Stimulated activated memory B cell treated with anti-CD40 and anti-IgM and Interleukin-4, amounts not matched to agents 10 μg/mL and 1 μg/mL and 100 μg/mL, for 72 hours (primary cell): ENCODE measurements at places on chromosomes 3 and 15.

- no peak for ATAC-seq
Measured at GRCh38 chr3:48431224-48432029, 1.5 kb upstream of the PLXNB1 start.

DNA sequence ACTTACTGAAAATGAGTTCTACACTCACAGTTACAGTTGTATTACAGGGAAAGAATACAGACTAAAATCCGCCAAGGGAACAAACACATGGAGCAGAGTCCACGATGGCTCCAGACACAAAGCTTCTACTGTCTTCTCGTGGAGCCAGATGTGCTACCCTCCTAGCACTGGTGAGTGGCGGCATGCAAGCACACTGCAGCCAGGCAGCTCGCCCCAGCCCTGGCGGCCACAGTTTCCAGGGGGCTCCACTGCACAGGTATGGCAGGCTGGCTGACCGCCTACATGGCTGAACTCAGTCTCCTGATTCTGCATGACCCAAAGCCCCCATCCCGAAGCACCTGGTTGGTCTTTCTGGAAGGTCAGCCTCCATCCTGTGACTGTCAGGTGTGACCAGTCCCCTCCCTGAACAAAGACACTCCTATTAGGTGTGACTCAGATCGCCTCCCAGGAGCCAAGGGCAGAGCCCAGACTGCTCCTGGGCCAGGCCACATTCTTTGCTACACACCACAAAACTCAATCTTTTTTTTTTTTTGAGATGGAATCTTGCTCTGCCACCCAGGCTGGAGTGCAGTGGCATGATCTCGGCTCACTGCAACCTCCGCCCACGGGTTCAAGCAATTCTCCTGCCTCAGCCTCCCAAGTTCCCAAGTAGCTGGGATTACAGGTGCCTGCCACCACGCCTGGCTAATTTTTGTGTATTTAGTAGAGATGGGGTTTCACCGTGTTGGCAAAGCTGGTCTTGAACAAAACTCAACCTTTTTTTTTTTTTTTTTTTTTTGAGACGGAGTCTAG lies 51.5 kb downstream of the CFAP92 start:
- no peak for ATAC-seq

GRCh38 chr3:9117220-9117619 lies 132.2 kb downstream of the SRGAP3 start:
- ATAC-seq = no peak

GRCh38 chr3:119937229-119937628 lies 155.3 kb downstream of the NR1I2 start:
- ATAC-seq = peak; percentile 66

- ATAC-seq = no peak
Measured at GRCh38 chr3:113594066-113594465, 61.7 kb downstream of the SIDT1 start.

- no peak for ATAC-seq
Measured at GRCh38 chr3:55059027-55059629, 131.3 kb upstream of the LRTM1 start.
